ENCODE measurements at places on chromosomes 6 and 20.

GRCh38 chr6:130029163-130029562 lies 10.8 kb downstream of the L3MBTL3 start:
- no peak for DNase-seq

GRCh38 chr20:62097881-62098407 lies 24.3 kb upstream of the LSM14B start:
- no peak for DNase-seq

- DNase-seq, result no peak
Measured at GRCh38 chr20:51340451-51340840, 202.1 kb downstream of the NFATC2 start.

DNA sequence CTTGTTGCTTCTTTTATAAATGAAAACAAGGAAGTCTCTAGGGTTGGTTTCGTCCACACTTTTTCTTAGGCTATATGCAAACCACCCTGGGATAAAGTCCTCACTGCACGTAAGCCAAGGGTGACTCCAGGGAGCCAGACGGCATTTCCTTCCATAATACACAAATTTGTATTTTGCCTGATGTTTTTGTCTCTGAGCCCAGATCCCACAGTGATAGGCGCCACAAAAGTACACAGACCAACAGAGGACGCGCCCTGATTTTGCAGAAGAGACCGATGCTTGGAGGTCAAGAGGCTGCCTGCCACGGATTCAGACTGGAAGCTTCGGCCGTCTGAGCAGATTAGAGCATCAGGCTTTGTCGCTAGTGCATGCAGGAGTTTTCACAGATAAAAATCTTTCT lies 22.8 kb downstream of the FOXQ1 start:
- DNase-seq, result no peak

DNA sequence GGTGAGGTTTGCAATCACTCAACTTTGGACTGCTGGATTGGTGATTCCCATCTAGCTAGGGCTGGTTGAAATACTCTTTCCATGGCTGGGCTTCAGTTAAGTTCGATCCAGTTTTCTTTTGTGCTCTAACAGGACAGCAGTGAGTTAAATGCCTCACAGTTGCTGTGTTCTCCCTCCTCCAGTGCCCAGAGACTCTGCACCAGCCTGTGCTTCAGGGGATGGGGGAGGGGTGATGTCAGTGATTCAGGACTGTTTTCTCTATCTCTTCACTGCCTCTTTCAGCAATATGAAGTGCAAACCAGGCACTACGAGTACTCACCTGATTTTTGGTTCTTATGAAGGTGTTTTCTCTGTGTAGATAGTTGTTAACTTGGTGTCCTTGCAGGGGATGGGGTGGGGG lies 88.2 kb upstream of the FAM83B start:
- DNase-seq, result no peak

GRCh38 chr20:24999568-24999967 lies 7.0 kb upstream of the APMAP start:
- no peak for DNase-seq

- peak; percentile 15 for DNase-seq
Measured at GRCh38 chr6:4472969-4473642, 303.1 kb upstream of the CDYL start.

DNA sequence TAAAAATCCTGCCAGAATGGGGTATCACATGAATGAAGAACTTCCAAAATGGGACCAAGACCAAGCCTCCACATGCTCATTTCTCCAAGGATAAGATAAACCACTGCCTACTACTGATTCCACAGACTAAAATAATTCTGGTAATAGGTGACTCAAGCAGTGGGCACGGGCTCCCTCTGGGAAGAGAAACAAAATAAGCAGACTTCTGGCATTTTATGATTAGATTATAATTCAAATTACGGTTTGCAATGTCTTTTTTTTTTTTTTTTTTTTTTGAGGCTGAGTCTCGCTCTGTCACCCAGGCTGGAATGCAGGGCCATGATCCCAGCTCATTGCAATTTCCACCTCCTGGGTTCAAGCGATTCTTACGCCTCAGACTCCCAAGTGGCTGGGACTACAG lies 16.0 kb downstream of the UQCC1 start:
- DNase-seq, result no peak

- DNase-seq, result no peak
Measured at GRCh38 chr6:133894795-133895358, 6.0 kb downstream of the TCF21 start.

GRCh38 chr6:20540683-20541082 lies 6.4 kb downstream of the CDKAL1 start:
- no peak for DNase-seq

- no peak for DNase-seq
Measured at GRCh38 chr6:165877773-165878172, 214.7 kb upstream of the PDE10A start.

DNA sequence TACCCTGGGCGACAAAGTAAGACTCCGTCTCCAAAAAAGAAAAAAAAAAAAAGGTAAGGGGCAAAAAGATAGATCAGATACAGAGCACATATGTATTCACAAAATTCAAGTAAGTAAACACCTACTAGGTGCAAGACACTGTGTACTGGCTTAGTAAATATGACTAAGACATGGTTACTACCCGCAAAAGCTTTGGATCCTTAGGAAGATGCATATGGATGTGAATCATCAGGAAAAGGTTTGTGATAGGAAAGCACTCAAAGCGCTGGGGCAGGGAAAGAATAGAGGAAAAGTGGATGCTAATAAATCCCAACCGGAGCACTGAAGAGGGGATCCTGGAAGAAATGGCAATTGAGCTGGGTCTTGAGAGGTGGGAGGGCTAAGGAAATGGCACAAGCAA lies 118.8 kb upstream of the FAM184A start:
- no peak for DNase-seq

Measured in NCI-H2107 (cell line).